ENCODE measurements at places on chromosomes 2 and 18. TPM values are rescaled to one million over a fixed set of nuclear protein-coding genes. Genes with fewer than 3 reads are reported as not detected.

PRSS56 gene
- total RNA-seq = not detected

YPEL5 gene
- total RNA-seq = 101 TPM

TUBA3E gene
- not detected for total RNA-seq

DYNAP gene
- total RNA-seq = not detected

TSPYL6 gene
- not detected for total RNA-seq

KCNIP3 gene
- 3.0 TPM for total RNA-seq

GRCh38 chr18:44465381-44465841, 215.3 kb upstream of the SETBP1 start:
- no peaks in the 10 kb centered on the region for H3K27me3 ChIP-seq
- H3K4me3 ChIP-seq = no peak overlapping the region
- H3K36me3 ChIP-seq = no peaks in the 10 kb centered on the region

GRCh38 chr18:62976227-62976626, 260.9 kb downstream of the PHLPP1 start:
- DNase-seq = no peak
- H3K36me3 ChIP-seq = peaks cover 14% of the 10 kb centered on the region
- H3K4me1 ChIP-seq = no peaks in the 10 kb centered on the region
- H3K4me3 ChIP-seq = no peak overlapping the region
- no peak overlapping the region for H3K27ac ChIP-seq

DNA sequence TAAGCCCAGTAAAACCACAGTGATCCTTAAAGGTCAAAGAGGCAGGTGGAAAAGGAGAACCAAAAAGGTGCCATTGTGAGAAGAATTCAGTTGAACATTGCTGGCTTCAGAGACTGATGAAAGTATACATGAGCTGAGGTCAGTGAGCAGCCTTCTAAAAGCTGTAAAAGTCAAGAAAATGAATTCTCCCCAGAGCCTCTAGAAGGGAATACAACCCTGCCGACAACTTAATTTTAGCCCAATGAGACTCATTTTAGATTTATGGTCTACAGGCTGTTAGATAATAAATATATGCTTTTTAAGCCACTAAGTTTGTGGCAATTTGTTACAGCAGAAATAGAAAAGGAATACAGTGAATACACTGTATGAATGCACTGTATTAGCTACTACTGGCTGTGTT, 911.4 kb downstream of the TRIB2 start:
- H3K4me3 ChIP-seq = no peak overlapping the region
- H3K27me3 ChIP-seq = no peaks in the 10 kb centered on the region
- no peak overlapping the region for H3K27ac ChIP-seq
- no peaks in the 10 kb centered on the region for H3K4me1 ChIP-seq

DNA sequence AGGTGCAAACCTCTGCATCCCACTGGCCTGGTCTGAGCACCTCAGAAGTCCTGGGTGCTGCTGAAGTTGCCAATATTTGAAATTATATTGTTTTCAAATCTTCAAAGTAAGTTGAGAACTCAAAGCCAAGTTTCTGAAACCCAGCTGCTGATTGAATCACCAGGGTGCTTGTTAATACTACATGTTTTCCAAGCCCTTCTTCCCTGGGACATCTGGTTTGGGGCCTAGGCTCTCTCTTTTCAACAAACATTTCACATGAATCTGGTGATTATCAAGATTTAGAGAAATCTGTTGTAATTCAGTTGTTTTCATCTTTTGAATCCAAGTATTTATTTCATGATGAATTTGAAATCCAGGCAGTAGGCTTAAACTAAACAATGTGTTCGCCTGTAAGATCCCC, 24.4 kb downstream of the MLPH start:
- H3K27ac ChIP-seq = no peak overlapping the region
- DNase-seq = no peak
- H3K36me3 ChIP-seq = peaks cover 33% of the 10 kb centered on the region
- H3K27me3 ChIP-seq = no peaks in the 10 kb centered on the region
- no peak overlapping the region for H3K4me3 ChIP-seq
- H3K4me1 ChIP-seq = peaks cover 42% of the 10 kb centered on the region

- no peaks in the 10 kb centered on the region for H3K4me1 ChIP-seq
- H3K27me3 ChIP-seq = no peaks in the 10 kb centered on the region
- H3K36me3 ChIP-seq = no peaks in the 10 kb centered on the region
- H3K27ac ChIP-seq = no peak overlapping the region
- DNase-seq = no peak
Observed at GRCh38 chr2:144559681-144560080, 39.8 kb upstream of the ZEB2 start.

DNA sequence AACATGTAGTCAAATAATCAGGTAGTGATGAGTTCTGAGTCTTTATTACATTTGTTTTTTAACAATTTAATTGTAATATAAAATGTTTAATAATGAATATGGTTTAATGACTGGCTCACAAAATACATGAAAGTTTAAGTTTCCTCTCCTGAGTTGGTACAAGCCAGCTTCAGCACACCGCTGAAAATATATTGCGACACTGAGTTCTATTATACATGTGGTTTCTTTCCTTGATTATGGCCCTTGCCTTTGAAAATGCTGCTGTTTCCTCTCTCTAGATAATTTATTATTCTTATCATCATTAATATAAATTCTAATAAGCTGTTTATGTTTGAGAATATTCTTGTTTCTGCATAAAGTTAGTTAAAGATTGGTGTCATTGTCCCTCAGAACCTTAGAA, 249.3 kb downstream of the PARD3B start:
- H3K27ac ChIP-seq = no peak overlapping the region
- H3K36me3 ChIP-seq = no peaks in the 10 kb centered on the region
- no peaks in the 10 kb centered on the region for H3K27me3 ChIP-seq
- DNase-seq = no peak
- H3K4me3 ChIP-seq = no peak overlapping the region

- DNase-seq = no peak
- no peaks in the 10 kb centered on the region for H3K4me1 ChIP-seq
- H3K27ac ChIP-seq = no peak overlapping the region
- H3K27me3 ChIP-seq = no peaks in the 10 kb centered on the region
- H3K4me3 ChIP-seq = no peak overlapping the region
Observed at GRCh38 chr2:198385326-198385725, 580.9 kb downstream of the PLCL1 start.

DNA sequence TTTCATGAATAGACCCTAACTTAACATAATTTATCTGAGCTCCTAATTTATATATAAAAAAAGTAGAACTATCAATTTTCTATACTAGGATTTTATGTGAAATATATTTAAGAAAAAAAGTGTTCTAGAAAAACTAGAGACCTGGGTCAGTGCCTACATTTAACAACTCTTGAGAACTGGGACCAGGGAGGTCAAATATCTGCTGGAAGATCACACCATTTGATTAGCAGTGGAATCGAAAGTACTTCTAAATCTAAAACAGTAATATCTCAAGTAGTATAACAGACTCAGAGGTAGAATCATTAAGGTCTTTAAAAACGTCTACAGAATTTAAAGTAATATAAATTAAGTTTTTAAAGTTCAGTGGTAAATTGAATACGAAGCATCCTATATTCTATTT, 34.6 kb downstream of the PPP3R1 start:
- no peak overlapping the region for H3K27ac ChIP-seq
- H3K4me1 ChIP-seq = peaks cover 42% of the 10 kb centered on the region

GRCh38 chr18:76504749-76505148, 9.7 kb upstream of the ZNF516 start:
- no peak for DNase-seq
- no peaks in the 10 kb centered on the region for H3K36me3 ChIP-seq
- H3K4me1 ChIP-seq = no peaks in the 10 kb centered on the region
- H3K27me3 ChIP-seq = no peaks in the 10 kb centered on the region
- H3K4me3 ChIP-seq = no peak overlapping the region
- H3K27ac ChIP-seq = no peak overlapping the region

DNA sequence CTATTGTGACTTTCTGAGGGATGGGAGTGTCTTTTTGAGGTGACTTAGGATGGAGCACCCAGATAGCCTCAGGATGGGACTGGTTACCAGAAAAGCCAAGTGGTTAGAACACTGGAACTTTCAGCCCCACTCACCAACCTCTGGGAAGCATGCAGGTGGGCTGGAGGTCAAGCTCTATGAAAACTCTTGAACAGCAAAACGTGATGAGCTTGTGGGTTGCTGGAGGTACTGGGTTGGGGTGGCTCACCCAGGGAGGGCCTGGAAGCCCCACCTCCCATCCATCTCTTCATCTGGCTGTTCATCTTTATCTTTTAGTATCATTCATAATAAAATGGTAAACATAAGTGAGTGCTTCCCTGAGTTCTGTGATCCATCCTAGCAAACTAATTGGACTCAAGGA, 216.4 kb downstream of the SPP2 start:
- H3K4me3 ChIP-seq = no peak overlapping the region
- no peak overlapping the region for H3K27ac ChIP-seq
- no peaks in the 10 kb centered on the region for H3K4me1 ChIP-seq
- H3K27me3 ChIP-seq = no peaks in the 10 kb centered on the region
- DNase-seq = no peak
